ENCODE measurements at places on chromosomes 3 and 15. TPM values are rescaled to one million over a fixed set of nuclear protein-coding genes. Genes with fewer than 3 reads are reported as not detected.

Gene EEFSEC
- 35.4 TPM for total RNA-seq

Gene RLBP1
- total RNA-seq = 0.93 TPM

Gene NPAP1
- 8.6 TPM for total RNA-seq

Gene RFTN1
- 25.7 TPM for total RNA-seq
